ENCODE measurements at places on chromosomes 12 and 14. TPM values are rescaled to one million over a fixed set of nuclear protein-coding genes. Genes with fewer than 3 reads are reported as not detected.

The RHOJ gene
- total RNA-seq, result 0.23 TPM

The EIF4B gene
- 371 TPM for total RNA-seq

The SLC35F4 gene
- not detected for total RNA-seq

DNA sequence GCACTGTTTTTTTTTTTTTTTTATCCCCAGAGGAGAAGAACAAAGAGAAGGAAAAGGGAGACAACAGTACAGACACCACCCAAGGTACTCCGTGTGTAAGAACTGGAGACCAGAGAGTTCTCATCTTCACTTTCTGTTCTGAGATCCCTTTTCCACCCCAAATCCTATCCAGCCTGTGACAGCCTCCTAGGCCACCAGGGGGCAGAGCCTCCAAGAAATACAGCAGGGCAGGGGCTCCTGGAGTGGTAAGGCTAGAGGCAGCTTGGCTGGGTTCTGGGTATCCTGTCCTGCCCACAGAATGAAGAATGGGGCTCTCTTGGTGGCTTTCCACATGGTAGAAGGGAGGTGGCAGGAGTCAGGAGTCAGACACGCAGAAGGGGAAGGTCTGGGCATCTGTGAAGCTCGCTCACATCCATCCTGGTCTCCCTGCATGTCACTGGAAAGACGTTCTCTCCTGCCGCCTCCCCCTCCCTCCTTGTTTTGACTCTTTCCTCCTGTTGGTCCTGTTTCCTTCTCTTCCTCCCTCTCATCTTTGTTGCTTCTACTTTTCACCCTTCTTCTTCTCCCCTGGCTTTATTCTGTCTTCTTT, 12.0 kb downstream of the CLSTN3 start:
- no peak for DNase-seq

GRCh38 chr12:93153321-93153720, 224.2 kb upstream of the EEA1 start:
- DNase-seq, result no peak

The DPPA3 gene
- total RNA-seq, result not detected

The KLHL33 gene
- 0.17 TPM for total RNA-seq

The KRT83 gene
- total RNA-seq, result not detected

GRCh38 chr14:102501751-102502315, 7.7 kb downstream of the ANKRD9 start:
- no peak for DNase-seq

GRCh38 chr12:48131517-48131916, 12.4 kb downstream of the PFKM start:
- DNase-seq, result no peak

DNA sequence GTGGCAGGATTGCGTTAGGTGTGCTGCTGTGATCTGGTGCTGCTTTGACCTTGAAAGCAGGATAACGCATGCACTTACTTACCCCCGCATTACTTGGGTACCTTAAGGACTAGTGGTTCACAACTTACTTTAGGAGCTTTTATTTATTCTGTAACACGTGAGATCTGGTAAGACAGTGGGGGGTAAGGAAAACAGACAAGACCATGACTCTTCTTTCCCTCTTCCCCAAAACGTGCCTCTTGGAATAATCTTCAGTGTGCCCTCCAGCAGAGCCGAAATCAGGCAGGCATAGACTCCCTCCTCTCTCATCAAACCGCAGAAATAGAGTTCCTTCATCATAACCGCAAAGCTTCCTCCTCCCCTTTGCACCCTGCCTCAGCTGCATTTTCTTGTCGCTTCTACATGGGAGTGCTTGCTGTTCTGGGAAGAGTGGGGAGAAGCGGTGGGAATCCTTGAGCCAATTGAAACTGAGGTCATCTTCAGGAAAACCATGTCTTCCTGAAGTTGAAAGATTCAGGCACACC, 43.4 kb downstream of the RAD52 start:
- no peak for DNase-seq

The USP5 gene
- 60.5 TPM for total RNA-seq

- DNase-seq, result no peak
These were observed 24.4 kb upstream of the ITGA5 start for GRCh38 chr12:54443446-54443845.

- DNase-seq, result no peak
These were observed 6.8 kb downstream of the KIF26A start for GRCh38 chr14:104144911-104145825.

GRCh38 chr14:81437244-81437643, 37.1 kb upstream of the STON2 start:
- no peak for DNase-seq

DNA sequence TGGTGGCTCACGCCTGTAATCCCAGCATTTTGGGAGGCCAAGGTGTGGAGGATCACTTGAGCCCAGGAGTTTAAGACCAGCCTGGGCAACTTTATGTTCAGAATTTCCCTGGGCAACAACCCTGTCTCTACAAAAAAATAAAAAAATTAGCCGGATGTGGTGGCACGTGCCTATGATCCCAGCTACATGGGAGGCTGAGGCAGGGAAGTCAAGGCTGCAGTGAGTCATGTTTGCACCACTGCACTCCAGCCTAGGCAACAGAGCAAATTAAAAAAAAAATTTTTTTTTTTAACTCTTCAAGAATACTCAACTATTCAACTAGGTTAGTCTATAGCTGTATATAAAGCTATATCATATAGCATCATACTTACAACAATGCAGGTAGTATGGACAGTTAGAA, 113.0 kb downstream of the RALGAPA1 start:
- no peak for DNase-seq

The C3AR1 gene
- total RNA-seq, result 0.22 TPM

DNA sequence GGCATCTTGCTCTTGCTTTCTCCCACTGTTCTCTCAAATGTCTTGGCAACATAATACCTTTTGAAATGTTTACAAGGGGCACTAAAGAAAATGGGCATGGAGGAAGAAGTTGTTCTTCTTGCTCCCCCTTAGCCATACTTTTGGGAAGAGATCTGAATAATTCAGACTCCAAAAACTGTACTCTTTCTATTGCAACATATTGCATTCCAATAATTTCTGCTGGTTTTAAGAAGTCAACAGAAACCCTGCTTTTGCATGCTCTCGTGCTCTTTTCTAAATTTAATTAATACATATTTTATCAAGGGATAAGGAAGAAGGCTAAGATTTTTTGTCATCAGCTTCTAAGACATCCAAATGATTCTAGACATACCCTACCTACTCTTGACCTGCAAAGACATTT, 409.9 kb upstream of the SOX5 start:
- no peak for DNase-seq

DNA sequence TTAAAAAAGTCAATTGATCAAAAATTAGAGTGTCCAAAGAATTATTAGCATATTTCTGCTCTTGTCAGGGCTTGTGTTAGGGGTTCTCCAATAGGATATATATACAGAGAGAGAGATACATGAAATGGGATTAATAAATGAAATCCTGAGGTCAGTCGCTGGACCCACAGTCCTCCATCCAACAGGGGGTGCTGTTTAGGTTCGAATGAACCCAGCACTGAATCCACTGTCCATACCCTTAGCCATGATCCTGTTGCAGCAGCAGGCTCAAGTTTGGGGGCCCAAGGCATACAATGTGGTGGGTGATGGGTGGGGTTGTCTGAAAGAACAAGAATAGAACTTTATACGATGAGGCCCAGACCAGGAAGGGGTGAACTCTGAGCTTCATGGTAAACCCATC, 780 bp upstream of the MYO1H start:
- DNase-seq, result no peak

DNA sequence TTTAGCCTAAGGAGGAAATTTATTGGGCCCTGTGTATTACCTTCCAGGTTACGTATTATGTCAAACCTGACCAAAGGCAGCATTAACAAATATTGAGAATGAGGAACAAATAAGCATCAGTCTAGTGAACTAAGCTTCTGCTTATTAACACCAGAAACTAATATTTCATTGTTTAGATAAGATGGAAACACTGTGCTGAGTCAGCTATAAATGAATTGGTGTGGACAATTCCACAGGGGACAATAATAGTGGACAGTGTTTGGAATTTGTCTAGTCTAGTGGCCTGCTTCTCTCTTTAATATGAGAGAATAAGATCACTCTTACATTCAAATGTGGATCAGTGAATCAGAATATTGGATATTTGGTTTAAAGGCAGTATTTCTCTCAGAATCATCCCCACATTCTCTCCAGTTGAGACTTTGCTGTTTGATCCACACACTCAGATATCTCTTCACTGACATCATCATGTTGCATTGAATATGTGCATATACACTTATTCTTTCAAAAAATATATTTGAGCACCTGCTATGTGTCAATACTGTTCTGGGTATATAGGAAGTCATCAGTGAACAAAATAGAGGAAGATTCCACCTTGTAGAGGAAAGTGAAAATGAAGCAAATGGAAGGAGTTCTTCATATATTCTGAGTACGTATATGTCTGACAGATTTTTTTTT, 136.3 kb downstream of the DIO2 start:
- no peak for DNase-seq

The ACTR6 gene
- 37.8 TPM for total RNA-seq

Data from epithelial cell of proximal tubule (primary cell).